HFFc6 (cell line): ENCODE measurements at places on chromosomes 1 and 21.

GRCh38 chr1:235649368-235650163 is at the start of gene GNG4:
Gene GNG4 (minus strand): TSS chr1:235649784. CDS start chr1:235583838, 65,946 bp downstream.
- peak within 1 kb of the TSS; percentile 76 for H3K4me3 ChIP-seq
- H3K4me1 ChIP-seq = peaks cover 15% of the 10 kb centered on the region
- H3K36me3 ChIP-seq = peaks cover 4% of the 10 kb centered on the region
- no peak within 1 kb of the TSS for H3K27ac ChIP-seq

GRCh38 chr21:26614251-26614650 is 41.2 kb upstream of the CYYR1 start:
- H3K27me3 ChIP-seq = no peaks in the 10 kb centered on the region; the same call in 1 of the 2 replicates
- H3K36me3 ChIP-seq = no peaks in the 10 kb centered on the region
- H3K27ac ChIP-seq = no peak overlapping the region
- DNase-seq = no peak
- H3K4me1 ChIP-seq = no peaks in the 10 kb centered on the region

GRCh38 chr1:43313771-43314170 is 13.0 kb downstream of the TIE1 start:
- DNase-seq = no peak
- H3K27ac ChIP-seq = no peak overlapping the region
- peaks cover 5% of the 10 kb centered on the region for H3K27me3 ChIP-seq
- peaks cover 32% of the 10 kb centered on the region for H3K4me1 ChIP-seq

- H3K4me1 ChIP-seq = peaks cover 40% of the 10 kb centered on the region
- peaks cover 2% of the 10 kb centered on the region; the same call in 1 of the 2 replicates for H3K27me3 ChIP-seq
- H3K27ac ChIP-seq = no peak overlapping the region
- H3K4me3 ChIP-seq = no peak overlapping the region
- H3K36me3 ChIP-seq = no peaks in the 10 kb centered on the region
Observed at GRCh38 chr21:14870853-14871149, 194.0 kb downstream of the NRIP1 start.

GRCh38 chr21:44511219-44511937 is 28.6 kb downstream of the KRTAP10-1 start:
- DNase-seq = no peak
- H3K27ac ChIP-seq = no peak overlapping the region
- no peak overlapping the region for H3K4me3 ChIP-seq
- H3K36me3 ChIP-seq = no peaks in the 10 kb centered on the region

- H3K4me3 ChIP-seq = no peak overlapping the region
- no peak overlapping the region for H3K27ac ChIP-seq
- no peak for DNase-seq
Observed at GRCh38 chr1:2814511-2815075, 13.1 kb upstream of the TTC34 start.

DNA sequence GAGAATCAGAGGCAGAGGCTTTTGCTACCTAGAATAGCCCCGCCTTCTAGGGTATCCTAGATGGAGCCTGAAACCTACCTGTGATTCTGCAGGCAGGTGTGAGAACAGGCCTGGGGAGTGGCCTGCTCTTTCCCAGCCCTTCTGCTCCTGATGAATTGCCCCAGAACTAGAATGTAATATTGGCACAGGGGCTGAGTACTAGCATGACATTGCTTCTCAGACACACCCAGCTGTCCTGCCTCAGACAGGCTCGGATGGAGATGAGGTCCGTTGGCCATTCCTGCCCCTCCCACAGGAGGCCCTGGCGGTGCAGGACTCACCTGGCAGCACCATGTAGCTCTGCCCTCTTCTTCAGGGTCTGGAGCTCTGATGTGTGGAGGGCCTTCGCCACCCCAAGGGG is 237.6 kb downstream of the GRIK3 start:
- no peak overlapping the region for H3K4me3 ChIP-seq
- no peaks in the 10 kb centered on the region for H3K27me3 ChIP-seq
- DNase-seq = no peak
- no peak overlapping the region for H3K27ac ChIP-seq
- H3K4me1 ChIP-seq = no peaks in the 10 kb centered on the region

DNA sequence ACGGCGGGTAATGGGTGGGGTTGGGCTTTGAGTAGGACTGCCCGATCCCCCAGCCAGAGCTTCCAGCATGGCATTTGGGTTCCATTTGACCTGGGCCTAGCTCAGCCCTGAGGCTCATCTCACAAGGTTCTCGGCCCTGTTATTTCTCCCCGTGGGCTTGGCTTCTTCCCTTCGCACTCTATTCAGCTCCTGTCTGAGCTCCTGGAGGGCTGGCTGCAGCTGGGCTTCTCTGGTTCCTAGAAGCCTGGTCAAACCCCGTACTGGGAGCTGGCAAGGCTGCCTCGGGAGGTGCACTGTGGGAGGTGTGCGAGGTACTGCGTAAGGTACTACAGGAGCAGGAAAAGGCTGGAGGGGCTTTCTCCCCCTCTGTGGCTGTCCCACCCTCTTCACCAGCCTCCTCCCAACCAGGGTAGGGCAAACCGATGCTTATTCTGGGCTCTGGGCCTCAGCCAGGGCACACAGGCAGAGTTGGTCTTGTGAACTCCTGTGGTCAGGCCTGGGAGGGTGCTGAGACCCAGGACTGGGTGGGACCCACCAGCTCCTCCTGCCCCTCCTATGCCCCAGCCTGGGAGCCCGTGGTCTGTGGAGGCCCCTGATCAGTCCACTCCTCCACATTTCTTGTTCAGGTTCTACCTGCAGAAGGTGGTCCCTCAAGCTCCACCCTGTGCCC is 814 bp downstream of the A3GALT2 start:
- no peak overlapping the region for H3K27ac ChIP-seq
- no peak for DNase-seq
- no peak overlapping the region for H3K4me3 ChIP-seq
- peaks cover 6% of the 10 kb centered on the region for H3K27me3 ChIP-seq
- peaks cover 39% of the 10 kb centered on the region for H3K4me1 ChIP-seq

GRCh38 chr1:80448081-80448480 is 1352.7 kb upstream of the ADGRL2 start:
- H3K36me3 ChIP-seq = no peaks in the 10 kb centered on the region
- no peaks in the 10 kb centered on the region for H3K4me1 ChIP-seq
- peaks cover 2% of the 10 kb centered on the region; the same call in 1 of the 2 replicates for H3K27me3 ChIP-seq
- H3K27ac ChIP-seq = no peak overlapping the region
- no peak overlapping the region for H3K4me3 ChIP-seq

GRCh38 chr21:31901315-31901714 is 28.5 kb downstream of the HUNK start:
- DNase-seq = no peak
- no peaks in the 10 kb centered on the region for H3K4me1 ChIP-seq
- H3K27ac ChIP-seq = no peak overlapping the region
- peaks cover 3% of the 10 kb centered on the region for H3K27me3 ChIP-seq
- H3K36me3 ChIP-seq = no peaks in the 10 kb centered on the region

DNA sequence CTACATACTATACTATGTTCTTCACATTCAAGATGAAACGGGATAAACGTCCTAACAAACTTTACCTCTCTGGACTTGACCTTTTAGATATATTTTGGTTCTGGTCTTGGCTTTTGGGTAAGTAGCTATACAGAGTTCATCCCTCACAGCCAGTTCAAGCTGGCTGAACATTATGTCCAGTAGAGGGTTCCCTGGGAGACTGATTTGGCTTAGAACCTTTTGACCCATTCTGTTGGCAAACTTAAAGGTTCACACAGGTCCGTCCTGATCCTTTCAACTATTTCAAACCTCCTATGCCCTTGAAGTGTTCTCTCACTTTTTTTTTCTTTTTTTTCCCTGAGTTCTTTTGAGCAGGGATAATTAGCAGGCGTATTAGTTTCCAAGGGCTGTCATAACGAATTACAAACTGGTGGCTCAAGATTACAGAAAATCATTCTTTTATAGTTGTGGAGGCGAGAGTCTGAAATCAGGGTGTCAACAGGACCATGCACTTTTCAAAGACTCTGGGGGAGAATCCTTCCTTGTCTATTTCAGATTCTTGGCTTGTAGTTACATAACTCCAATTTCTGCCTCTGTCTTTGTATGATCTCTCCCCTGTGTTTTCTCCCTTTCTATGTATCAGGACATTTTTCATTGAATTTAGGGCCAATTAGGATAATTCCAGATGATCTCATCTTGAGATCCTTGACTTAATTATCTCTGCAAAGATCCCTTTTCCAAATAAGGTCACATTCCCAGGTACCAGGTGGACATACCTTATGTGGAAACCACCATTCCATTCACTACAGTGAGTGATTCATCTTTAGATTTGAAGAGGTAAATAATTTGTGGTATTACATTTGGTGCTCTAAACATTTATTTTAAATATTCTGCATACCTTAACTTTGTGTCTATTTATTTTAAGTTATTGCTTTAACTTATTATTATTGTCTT is 257.4 kb upstream of the USP25 start:
- H3K27me3 ChIP-seq = no peaks in the 10 kb centered on the region
- no peak for DNase-seq
- H3K4me3 ChIP-seq = no peak overlapping the region
- no peaks in the 10 kb centered on the region for H3K4me1 ChIP-seq
- no peak overlapping the region for H3K27ac ChIP-seq

- no peak for DNase-seq
- no peak overlapping the region for H3K4me3 ChIP-seq
- no peak overlapping the region for H3K27ac ChIP-seq
- H3K36me3 ChIP-seq = no peaks in the 10 kb centered on the region
- peaks cover 13% of the 10 kb centered on the region for H3K27me3 ChIP-seq
- H3K4me1 ChIP-seq = peaks cover 16% of the 10 kb centered on the region
Observed at GRCh38 chr1:116436611-116436970, 63.5 kb downstream of the ATP1A1 start.

GRCh38 chr1:76799700-76800099 is 67.6 kb upstream of the ST6GALNAC5 start:
- no peak for DNase-seq
- H3K27ac ChIP-seq = no peak overlapping the region
- H3K36me3 ChIP-seq = no peaks in the 10 kb centered on the region
- no peak overlapping the region for H3K4me3 ChIP-seq
- no peaks in the 10 kb centered on the region for H3K4me1 ChIP-seq
- H3K27me3 ChIP-seq = peaks cover 3% of the 10 kb centered on the region; the same call in 1 of the 2 replicates

DNA sequence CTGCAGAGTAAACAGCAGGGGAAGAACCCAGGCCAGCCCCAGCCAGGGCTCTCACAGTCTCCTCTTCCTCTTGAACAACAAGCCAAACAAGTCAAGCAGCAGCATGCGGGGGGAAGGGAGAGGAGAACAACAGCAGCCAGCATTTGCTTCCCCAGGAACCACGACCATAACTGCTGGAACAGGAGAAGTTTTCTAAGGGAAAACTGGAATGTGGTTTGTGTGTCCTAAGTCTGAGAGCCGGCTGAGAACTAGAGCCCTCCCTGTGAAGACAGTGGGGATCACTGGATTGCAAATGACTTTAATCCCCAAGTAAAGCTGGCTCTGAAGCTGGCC is 48.2 kb downstream of the COQ8A start:
- H3K4me3 ChIP-seq = no peak overlapping the region
- H3K27ac ChIP-seq = no peak overlapping the region
- DNase-seq = no peak
- peaks cover 5% of the 10 kb centered on the region; the same call in 1 of the 2 replicates for H3K27me3 ChIP-seq
- peaks cover 26% of the 10 kb centered on the region for H3K36me3 ChIP-seq
- H3K4me1 ChIP-seq = no peaks in the 10 kb centered on the region

DNA sequence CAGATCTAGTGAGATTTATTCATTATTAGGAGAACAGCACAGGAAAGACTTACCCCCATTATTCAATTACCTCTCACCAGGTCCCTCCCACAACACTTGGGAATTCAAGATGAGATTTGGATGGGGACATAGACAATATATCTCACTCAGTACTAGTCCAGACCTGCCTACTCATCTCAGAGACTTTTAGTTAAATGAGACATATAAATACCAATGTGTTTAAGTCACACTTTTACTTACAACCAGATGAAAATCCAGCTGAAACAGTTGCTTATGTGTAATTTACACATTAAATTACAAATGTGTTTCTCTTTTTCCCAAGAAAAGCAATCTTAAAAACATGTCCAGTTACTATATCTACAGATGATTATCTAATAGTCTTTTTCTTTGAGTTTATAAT is 1145.6 kb downstream of the KCNT2 start:
- no peaks in the 10 kb centered on the region for H3K27me3 ChIP-seq
- no peak overlapping the region; the same call in 1 of the 2 replicates for H3K27ac ChIP-seq
- H3K4me1 ChIP-seq = peaks cover 10% of the 10 kb centered on the region
- peak; percentile 26 for DNase-seq
- H3K36me3 ChIP-seq = no peaks in the 10 kb centered on the region
- no peak overlapping the region for H3K4me3 ChIP-seq

GRCh38 chr1:115977499-115978258 is 1.4 kb downstream of the SLC22A15 start:
- H3K36me3 ChIP-seq = peaks cover 7% of the 10 kb centered on the region
- DNase-seq = peak; percentile 80
- peaks cover 50% of the 10 kb centered on the region for H3K4me1 ChIP-seq
- H3K27me3 ChIP-seq = no peaks in the 10 kb centered on the region

DNA sequence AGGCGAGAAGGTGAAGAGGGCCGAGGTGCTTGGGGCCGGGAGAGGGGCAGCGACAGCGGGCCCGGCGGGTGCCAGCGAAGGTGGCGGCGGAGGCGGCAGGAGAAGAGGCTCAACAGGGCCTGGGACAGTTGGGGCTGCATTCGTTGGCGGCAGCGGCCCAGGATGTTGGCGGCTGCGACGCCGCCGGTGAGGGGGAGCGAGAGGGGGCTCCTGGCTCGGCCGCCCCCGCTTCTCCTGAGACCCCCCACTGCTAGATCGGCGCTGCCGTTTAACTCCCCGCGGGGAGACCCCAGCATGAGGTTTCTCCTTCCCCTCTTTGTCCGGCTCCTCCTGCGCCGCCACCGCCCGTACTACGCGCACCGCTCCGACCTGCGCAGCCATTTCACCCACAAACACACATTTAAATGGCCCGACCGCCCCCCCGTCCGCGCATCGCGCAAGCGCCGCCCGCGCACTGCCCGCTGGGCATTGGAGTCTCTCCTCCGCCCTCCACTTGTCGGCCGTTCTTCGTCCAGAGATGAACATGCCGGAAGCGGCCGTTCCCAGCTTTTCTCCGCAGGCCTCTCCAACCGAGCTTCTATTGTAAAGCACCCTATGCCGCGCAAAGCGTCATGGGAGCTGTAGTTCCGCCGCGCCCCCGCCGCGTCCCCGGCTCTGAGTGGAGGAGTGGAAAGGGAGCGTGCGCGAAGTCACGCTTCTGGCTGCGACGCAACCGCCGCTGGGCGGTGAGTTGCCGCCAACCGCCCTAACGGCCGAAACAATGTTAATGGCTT is at the start of gene RSBN1:
TSS of gene RSBN1 (minus strand) at position 589 of the 773 bp plus-strand sequence. CDS start at position 525, 64 bp downstream.
- H3K36me3 ChIP-seq = peaks cover 6% of the 10 kb centered on the region; the same call in 1 of the 2 replicates
- H3K27me3 ChIP-seq = no peaks in the 10 kb centered on the region
- H3K4me3 ChIP-seq = peak within 1 kb of the TSS; percentile 94

- no peak overlapping the region for H3K4me3 ChIP-seq
- H3K4me1 ChIP-seq = peaks cover 12% of the 10 kb centered on the region
- peak; percentile 50 for DNase-seq
- peaks cover 12% of the 10 kb centered on the region; the same call in 1 of the 2 replicates for H3K36me3 ChIP-seq
Observed at GRCh38 chr1:174433451-174433850, 14.3 kb upstream of the GPR52 start.

- H3K27ac ChIP-seq = no peak within 1 kb of the TSS
- peaks cover 73% of the 10 kb centered on the region for H3K4me1 ChIP-seq
- H3K36me3 ChIP-seq = peaks cover 11% of the 10 kb centered on the region
- H3K4me3 ChIP-seq = no peak within 1 kb of the TSS
- H3K27me3 ChIP-seq = peaks cover 4% of the 10 kb centered on the region; the same call in 1 of the 2 replicates
- DNase-seq = peak; percentile 23
Observed at GRCh38 chr1:174999936-175000696, at the start of gene CACYBP. Gene CACYBP (plus strand): TSS chr1:174999947. CDS start chr1:175000181, 234 bp downstream.
